Central memory CD8-positive, alpha-beta T cell (primary cell): ENCODE measurements at places on chromosomes 6 and 20.

GRCh38 chr20:14878676-14879019 is 541.2 kb upstream of the FLRT3 start:
- no peak for DNase-seq

- no peak for DNase-seq
These were observed 138.4 kb upstream of the STXBP5 start for GRCh38 chr6:147065786-147066185.

GRCh38 chr6:56938649-56939191 is 16.2 kb upstream of the BEND6 start:
- no peak for DNase-seq

DNA sequence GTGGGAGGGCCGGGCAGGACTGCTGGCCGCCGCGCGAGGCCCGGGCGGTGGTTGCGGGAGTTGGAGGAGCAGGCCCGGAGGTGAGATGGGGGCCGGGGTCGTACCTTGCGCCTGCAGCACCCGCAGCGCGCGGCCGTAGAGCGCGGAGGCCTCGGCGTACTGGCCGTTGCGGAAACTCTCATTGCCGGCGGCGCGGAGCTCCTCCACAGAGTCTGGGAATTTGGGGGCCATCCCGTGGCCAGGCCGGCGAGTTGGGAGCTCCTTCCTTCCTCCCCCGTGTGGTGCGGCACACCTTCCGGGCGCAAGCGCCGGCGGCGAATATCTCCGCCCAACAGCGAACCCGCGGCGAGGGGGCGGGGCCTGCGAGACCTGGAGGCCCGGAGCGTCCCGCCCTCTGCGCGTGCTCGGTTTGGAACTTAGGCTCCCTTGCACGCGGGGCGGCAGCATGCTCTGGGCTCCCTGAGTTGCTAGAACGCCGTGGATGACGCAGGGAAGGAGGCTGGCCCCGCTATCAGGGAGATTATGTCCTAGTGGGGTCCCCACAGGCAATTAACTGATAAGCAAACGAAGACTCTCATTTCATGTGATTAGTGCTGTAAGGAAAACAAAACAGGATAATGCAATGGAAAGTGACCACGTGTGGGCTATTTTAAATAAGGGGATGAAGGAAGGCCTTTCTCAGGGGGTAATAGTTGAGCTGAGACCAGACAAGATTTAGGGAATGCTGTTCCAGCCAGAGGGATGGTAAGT is at the start of gene TOMM34:
TOMM34 (minus strand) TSS at position 295 of the 750 bp plus-strand sequence; CDS start at position 231, 64 bp downstream.
- peak; percentile 87 for DNase-seq
